ENCODE measurements at places on chromosomes 3 and 15.

- no peak overlapping the region for H3K27ac ChIP-seq
- H3K36me3 ChIP-seq = no peaks in the 10 kb centered on the region
- H3K27me3 ChIP-seq = no peaks in the 10 kb centered on the region
- no peaks in the 10 kb centered on the region for H3K4me1 ChIP-seq
- H3K4me3 ChIP-seq = no peak overlapping the region
These were observed 390.3 kb upstream of the AGTR1 start for GRCh38 chr3:148307443-148307843.

- no peak for DNase-seq
- H3K27ac ChIP-seq = no peak overlapping the region
- H3K4me1 ChIP-seq = no peaks in the 10 kb centered on the region
- no peak overlapping the region for H3K4me3 ChIP-seq
These were observed 42.0 kb upstream of the CGNL1 start for GRCh38 chr15:57334257-57334656.

DNA sequence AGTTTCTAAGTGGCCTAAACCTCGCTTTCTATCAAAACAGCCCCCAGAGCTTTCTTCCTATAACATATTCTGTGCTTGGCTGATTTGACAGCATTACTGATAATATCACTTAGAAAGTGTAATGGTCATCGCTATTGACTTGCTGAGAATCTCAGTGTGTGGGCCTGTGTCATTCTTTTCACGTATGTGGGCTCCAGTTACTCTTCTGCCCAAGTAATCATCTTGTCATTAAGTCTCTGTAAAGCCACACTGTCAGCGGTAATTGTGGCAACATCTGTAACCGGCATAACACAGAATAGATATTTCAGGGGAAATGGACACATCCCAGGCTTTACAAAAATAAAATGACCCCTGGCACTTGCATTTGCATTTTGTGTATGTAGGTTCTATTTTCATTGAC, 313.6 kb upstream of the LMCD1 start:
- no peaks in the 10 kb centered on the region for H3K36me3 ChIP-seq
- no peak overlapping the region for H3K4me3 ChIP-seq
- H3K4me1 ChIP-seq = no peaks in the 10 kb centered on the region
- H3K27ac ChIP-seq = no peak overlapping the region
- H3K27me3 ChIP-seq = no peaks in the 10 kb centered on the region

- H3K27ac ChIP-seq = no peak overlapping the region
- H3K4me1 ChIP-seq = no peaks in the 10 kb centered on the region
- no peak for DNase-seq
- H3K27me3 ChIP-seq = no peaks in the 10 kb centered on the region
These were observed 691.7 kb upstream of the CBLB start for GRCh38 chr3:106560451-106560966.

DNA sequence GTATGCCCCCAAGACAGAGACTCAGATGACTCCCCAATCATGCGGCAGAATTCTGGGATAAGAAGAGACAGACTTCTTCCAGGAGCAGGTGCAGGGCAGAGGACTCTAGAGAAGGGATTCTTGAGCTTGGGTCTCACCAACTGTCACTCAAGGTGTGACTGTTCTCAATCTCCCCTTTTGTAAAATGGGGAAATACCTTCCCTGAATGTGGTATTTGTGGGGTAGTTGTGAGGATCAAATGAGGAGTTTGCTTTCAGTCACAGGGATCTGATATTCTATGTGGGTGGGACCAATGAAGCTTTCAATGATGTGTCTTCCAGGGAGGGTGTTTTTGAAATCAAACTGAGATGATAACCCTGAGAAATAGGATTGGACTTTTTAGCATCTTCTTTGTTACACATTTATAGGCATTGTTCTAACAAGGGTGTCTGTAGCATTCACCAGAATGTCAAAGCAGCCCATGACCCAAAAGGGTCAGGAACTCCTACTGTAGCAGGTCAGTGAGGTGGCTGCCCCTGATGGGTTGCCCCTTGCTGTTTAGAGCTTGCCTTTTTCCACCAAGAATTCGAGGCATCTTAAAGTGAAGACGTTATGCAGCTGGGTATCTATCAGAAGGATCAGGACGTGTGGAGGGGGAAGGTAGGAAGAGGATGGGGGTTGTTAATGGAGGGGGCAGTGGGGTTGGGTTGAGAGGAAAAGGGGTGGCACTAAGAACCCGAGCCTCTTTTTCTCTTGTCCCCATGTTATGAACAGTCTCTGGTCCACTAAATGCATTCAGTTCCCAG, 28.8 kb downstream of the UMPS start:
- no peak overlapping the region for H3K4me3 ChIP-seq
- no peak for DNase-seq
- no peaks in the 10 kb centered on the region for H3K36me3 ChIP-seq
- H3K4me1 ChIP-seq = peaks cover 7% of the 10 kb centered on the region
- no peak overlapping the region for H3K27ac ChIP-seq
- no peaks in the 10 kb centered on the region for H3K27me3 ChIP-seq

DNA sequence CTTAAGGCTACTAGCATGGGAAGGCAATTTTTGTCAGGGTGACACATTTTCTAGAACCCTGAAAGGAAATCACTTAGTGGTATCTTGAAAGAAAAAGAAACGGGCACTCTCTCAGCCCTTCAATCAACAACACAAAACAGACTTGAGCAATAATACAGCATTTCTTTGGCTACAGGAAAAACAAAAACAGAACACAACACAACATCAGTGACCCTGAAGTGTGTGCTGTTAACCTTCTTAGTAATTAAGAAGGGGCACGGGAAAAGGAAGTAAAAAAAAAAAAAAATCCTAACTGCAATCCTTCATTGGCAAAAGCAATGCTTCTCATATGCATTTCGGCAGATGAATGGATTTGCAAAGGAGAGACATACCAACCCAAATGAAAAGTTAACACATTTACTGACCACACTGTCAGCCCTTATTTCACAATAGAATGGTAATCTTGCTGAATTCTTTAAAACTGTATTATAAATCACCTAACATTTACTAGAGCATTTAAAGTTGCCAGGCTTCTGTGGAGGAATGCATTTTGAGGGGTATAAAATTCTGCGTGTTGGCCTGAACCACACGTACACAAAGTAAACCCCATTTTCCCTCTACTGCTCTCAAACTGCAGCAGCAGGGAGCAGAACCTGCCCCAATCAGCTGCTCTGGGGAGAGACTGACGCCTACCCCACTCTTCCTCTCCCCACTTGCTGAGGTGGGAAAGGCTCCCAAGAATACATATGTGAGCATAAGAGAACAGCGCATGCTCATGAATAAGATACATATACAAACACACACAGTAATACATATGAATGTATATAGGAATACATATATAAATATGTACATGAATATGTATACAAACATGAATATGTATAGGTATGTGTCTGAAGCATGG, 198.5 kb downstream of the FOXP1 start:
- no peak overlapping the region for H3K4me3 ChIP-seq
- H3K27ac ChIP-seq = no peak overlapping the region
- no peaks in the 10 kb centered on the region for H3K4me1 ChIP-seq
- H3K27me3 ChIP-seq = no peaks in the 10 kb centered on the region
- DNase-seq = no peak

GRCh38 chr15:58981808-58982475, 5.5 kb upstream of the RNF111 start:
- no peaks in the 10 kb centered on the region for H3K4me1 ChIP-seq
- no peaks in the 10 kb centered on the region for H3K27me3 ChIP-seq
- DNase-seq = no peak
- no peak overlapping the region for H3K4me3 ChIP-seq
- no peak overlapping the region for H3K27ac ChIP-seq
